ENCODE measurements at places on chromosomes 4 and X.

DNA sequence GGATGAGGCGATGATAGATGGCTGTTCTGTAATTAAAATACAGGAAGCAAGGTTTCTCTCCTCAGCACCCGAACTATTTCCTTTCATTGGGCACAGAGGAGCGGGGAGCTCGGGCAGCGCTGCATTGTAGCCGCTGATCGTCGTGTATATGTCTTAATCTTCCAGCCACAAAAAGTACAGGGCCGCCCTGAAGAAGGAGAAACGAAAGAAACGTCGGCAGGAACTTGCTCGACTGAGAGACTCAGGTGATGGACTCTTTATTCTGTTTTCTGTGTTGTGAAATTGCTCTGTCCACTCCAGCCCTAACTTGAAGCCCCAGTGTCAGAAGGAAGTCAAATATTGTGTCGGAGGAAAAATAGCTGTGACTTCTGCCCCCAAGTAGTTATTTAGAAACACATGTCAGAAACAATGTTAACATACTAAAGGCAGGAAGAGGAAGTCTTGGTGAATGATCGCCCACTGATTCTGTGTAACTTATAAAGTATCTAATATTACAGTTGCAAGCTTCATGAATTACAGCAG is 546 bp downstream of the ZRSR2 start:
- DNase-seq = no peak

DNA sequence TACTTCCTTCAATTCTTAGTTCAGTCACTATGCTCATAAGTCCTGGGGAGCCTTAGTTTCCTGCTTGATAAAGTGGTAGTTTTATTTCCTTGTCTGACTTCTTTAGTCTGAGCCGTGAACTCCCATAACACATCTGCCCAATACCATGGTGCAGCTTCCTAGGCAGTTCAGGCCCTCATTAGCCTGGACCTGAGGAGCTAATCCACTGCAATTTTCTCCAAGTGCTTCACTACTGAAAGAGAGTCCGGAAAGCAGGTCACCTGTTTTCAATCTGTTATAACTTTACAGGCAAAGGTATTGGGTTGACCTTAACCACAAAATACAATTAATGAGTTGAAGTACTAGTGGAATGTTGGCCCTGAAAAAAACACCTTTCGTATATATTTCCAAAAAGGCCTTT is 245.4 kb upstream of the BOD1L1 start:
- DNase-seq = no peak

DNA sequence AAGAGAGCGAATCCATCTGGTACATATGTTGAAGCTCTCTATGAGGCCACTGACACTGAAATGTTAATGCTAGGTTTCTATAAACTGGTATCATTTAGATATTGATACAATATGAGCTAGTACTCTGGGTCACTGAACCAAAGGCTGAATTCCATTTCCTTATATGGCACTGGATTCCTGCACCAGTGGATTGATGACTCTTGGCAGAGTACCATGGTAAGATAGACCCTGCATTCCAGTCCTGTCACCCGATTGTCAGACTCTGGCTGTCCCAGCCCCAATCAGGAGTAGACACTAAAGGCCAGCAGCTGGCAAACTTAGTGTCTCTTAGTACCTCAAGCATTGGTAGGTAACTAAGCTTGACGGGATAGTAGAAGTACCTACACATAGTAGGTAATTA is 44.0 kb upstream of the EOLA2 start:
- DNase-seq = no peak

GRCh38 chrX:38985375-38985774 is 184.1 kb downstream of the MID1IP1 start:
- DNase-seq = no peak

- DNase-seq = no peak
Observed at GRCh38 chrX:69165087-69165651, at the start of gene PJA1. Gene PJA1 (minus strand): TSS chrX:69165453. CDS start chrX:69163073, 2,380 bp downstream.

DNA sequence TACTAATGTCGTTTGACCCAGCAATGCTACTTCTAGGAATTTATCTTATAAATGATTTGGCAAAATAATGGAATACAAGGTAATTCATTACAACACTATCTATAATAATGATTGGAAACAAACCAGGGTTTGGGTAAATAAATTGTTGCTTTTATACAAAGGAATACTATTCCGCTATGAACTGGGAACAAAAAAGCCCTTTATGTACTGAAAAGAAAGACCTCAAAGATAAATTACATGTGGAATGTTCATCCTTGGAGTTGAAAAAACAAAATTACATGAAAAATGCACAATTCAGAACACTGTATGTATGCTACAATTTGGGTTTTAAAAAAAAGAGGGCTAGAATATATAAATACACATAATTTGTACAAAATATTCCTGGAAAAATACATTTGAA is 5.2 kb upstream of the NUP54 start:
- no peak for DNase-seq

DNA sequence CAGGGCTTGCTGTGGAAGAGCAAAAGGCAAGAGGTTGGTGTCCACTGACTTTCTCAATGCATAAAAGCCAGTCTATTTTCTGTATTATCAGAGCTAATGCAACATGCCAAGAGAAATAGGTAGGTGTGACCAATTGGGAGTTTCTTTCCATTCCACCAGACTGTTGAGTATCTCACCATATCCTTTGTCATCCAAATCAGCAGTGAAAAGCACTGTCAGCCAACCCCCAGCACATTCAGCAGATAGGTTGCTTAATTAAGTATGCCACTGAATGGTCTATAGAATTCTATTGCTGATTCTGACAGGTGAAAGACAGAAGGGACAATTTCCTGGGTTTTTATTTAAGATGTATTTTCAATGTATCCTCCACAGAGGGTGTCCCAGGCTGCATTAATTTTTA is 139.8 kb downstream of the HS6ST2 start:
- no peak for DNase-seq

GRCh38 chr4:67714955-67715354 is 14.0 kb upstream of the UBA6 start:
- DNase-seq = no peak

- DNase-seq = no peak
Observed at GRCh38 chr4:120801137-120801758, 121.3 kb downstream of the PRDM5 start.

All from omental fat pad (tissue), 4 donors.